ENCODE measurements at places on chromosomes 2 and 18.

DNA sequence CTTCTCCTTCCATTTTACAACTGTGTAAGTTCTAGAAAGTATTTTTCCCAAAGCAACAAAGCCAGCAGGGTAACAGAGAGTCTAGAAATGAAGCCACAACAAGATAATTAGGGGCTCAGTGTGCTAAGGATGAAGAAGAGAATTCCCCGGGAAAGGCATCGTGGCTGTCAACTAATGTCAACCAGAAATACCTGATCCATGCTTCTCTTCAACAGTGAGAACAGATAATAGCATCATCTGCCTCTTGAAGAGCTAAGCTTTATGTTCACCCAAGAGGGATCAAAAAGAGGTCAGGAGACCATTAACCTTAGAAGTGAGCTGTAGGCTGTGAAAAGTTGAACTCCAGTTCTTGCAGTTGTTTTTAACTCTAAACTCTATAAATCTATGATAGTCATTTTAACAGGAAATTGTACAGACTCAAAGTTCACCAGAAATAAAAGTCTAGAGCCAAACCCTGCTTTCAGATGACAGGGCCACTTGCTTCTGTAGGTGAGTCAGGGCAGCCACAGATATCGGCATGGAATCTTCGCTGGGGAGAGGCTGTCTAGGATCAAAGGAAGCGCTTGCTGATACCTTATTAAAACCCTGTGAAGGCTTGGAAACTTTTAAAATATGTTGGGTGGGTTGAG is 540.7 kb upstream of the ID2 start:
- no peak for DNase-seq

GRCh38 chr18:43596105-43596712 is 318.9 kb upstream of the SYT4 start:
- peak; percentile 58 for DNase-seq

- no peak for DNase-seq
Observed at GRCh38 chr2:191693778-191694177, 15.8 kb downstream of the NABP1 start.

DNA sequence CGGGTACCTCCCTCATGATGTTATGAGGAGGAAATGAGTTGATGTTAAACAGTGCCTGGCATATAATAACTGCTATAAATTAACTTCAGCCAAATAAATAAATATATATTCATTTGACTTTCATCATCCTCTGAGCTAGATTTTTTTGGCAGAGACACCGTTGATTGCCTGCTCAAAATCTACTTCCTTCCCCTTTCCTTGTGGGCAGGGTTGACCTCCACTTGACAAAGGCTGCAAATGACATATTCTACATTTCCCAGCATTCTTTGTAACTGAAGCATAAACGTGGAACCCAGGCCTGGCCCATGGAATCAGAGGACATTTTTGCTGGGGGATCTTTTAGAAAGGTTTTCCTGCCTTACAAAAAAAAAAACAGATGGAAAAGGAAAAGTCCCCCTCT is 177.8 kb downstream of the TXNL1 start:
- DNase-seq: peak; percentile 26

- DNase-seq: no peak
Observed at GRCh38 chr2:144834998-144835633, 315.2 kb upstream of the ZEB2 start.

DNA sequence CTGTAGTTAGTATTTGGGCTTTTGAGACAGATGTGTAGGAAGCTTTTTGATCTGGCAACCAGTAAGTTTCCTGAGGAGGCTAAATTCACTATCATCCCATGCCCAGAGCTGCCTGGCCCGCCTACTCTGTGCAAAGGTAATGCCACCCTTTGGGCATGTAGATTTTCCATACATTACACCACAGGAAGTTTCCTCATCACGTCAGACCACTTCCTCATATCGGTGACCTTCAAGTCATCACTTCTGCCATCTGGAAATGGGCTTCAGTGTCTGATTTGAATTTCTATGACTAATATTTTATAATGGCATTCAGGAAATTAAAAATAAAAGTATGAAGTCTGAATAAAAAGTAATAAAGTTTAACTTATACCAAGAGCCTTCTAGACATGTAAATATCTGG is 825.4 kb downstream of the DCDC2C start:
- DNase-seq: no peak

- no peak for DNase-seq
Observed at GRCh38 chr2:207241198-207241597, 75.5 kb upstream of the KLF7 start.

DNA sequence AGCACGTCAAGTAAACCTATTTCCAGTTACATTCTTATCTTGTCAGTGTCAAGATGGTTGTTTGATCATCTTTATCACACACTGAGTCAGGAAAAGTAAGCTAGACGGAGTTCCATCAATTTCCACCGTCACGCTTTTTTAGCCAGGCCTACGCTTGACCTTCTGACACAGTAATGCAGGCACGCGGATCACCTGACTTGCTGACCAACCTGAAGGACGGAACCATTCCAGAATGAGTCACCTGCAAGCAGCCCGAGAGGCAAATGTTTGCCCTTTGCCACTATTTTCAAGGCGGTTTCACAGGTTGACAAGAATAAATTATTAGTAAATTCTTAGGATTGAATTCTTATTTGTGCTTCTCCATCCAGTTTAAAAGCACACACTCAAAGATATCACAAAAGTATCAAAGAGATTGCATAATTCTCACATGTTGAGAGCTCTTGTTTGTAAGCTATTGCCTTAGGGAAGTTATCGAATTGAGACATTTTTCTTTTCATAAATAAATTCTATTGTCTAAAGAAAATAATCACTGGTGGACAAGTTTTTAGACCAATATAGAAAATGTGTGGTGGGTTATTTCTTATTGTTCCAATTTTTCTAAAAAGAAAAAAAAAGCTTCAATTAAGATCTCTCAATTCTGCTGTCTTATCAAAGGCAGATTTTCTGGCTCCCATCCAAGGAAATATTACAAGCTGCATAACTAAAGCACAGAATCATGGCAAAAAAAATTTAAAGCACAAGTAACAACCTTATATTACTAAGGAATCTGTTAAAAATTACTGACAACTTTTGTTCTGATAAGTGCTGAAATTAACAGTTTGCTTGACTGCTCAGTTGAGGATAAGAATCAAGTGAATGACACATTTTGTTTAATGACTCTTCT is 31.9 kb downstream of the UXS1 start:
- peak; percentile 71 for DNase-seq

All from hematopoietic multipotent progenitor cell treated with erythropoietin and hydrocortisone succinate and interleukin-3 and kit ligand, for 6 days (in vitro differentiated cells).